Adrenal gland (tissue), 19 donors: ENCODE measurements at places on chromosomes 3 and 15.

GRCh38 chr15:69853544-69853951 is 244.2 kb downstream of the TLE3 start:
- DNase-seq, result no peak

DNA sequence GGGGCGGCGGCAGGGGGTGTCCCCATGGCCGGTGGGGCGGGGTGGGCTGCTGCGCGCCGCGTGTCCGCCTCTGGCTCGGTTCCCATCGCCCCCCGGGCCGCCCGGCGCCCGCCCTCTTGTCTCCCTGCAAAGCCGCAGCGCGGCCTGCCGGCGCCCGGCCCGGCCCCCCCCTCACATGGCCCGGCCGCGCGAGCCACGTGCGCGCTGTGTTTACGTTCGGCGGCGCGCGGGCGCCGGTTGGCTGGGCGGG is 502 bp downstream of the NR1D2 start:
- DNase-seq, result no peak

DNA sequence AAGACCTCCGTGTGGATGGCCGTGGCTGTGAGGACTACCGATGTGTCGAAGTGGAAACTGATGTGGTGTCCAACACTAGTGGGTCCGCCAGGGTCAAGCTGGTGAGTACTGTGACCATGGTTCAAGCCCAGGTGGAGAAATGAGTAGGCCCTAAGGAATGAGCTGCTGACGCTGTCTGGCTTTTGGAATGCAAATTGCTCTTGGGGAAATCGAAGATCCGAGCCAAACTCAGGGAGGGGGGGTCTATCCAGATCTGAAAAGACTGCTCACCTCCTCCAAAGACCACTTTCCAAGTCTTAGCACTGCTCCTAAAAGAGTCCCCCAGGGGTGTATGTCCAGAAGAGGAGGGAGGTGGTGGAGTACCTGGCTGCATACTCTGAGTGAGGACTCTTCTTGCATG is 13.1 kb downstream of the EXOSC7 start:
- DNase-seq, result no peak

DNA sequence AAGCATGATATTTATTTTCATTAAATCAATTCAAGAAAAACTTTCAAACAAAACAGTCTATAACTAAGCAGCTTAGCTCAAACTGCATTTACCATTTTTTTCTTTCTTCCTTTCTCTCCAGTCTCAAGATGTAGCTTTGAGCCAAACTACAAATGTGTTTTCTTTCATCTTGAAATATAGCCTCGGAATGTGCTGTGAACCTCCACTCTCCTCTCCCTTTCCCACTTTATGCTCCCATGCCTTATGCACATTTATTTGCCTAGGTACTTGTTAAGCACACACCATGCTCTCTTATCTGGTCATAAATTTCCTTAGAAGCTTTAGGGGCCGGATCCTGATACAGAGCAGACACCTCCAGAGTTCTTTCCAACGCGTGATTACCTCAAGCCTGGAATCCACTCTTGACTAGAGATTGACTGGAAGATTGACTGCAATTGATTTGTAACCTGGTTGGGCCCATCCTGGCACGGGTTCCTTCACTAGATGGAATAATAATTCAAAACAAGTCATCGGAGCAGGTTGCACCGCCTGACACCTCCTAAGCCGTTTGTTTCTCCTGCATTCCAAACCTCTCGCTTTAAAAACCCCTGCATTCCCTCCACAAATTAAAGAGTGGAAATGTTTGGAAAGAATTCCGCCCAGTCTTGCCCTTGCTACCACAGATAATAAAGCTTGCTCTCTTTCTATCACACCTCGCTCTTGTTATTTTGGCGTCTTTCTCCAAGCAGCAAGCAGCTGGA is 344.7 kb downstream of the CHL1 start:
- no peak for DNase-seq

DNA sequence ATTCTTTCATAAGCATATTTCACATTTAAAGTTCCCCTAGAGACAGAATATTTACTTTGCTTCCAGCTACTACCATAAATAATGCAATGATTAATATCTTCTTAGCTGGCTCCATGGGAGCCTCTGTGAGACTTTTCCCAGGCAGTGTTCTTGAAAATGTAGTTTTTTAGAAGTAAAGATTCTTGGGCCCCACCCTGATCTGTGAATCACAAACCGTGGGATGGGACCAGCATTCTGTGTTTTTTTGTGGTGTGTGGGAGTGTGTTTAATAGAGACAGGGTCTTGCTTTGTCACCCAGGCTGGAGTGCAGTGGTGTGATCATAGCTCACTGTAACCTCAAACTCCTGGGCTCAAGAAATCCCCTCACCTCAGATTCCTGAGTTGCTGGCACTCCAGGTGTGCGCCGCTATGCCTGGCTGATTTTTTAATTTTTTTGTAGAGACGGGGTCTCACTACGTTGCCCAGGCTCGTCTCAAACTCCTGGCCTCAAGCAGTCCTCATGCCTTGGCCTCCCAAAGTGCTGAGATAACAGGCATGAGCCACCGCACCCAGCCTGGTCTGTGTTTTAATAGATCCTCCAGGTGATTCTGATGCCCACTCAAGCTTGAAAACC is 83.0 kb downstream of the KLHL25 start:
- DNase-seq, result no peak

DNA sequence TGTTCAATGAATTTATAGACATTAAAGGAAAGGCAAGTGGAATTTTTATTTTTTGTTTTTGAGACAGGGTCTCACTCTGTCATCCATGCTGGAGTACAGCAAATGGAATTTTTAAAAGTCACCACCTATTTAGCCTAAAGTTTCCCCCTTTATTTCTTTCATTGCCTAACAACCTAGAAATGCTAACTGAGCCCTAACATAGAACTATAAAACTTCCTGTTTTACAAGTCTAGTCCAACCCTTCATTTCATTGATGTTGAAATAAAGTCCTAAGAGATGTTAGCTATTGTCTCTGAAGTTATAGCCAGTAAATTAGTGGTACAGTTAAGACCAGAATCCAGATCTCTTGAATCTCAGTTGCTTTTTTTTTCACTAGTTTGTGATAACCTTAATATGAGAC is 39.0 kb downstream of the MAPK6 start:
- no peak for DNase-seq

DNA sequence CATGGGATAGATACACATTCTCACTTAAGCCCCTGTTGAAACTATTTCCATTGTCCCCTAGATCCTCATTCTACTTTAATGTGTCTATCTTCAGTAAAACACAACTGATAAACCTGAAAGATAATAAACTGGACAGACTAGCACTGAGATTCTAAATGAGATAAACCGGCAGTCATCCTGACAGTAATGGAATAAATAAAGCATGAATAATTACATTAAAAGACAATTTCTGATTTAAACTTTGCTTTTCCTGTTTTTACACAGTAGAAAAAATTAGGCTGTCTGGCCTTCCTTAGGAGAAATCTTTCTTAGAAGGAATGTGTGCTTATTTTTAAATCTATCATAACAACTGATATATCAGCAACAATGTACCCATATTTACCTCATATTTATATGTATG is 232.4 kb downstream of the FHIT start:
- DNase-seq, result no peak
